ENCODE measurements at places on chromosomes 5 and 9.
A peak's percentile ranks its signal among the peaks of the same experiment; 100 is the strongest.

DNA sequence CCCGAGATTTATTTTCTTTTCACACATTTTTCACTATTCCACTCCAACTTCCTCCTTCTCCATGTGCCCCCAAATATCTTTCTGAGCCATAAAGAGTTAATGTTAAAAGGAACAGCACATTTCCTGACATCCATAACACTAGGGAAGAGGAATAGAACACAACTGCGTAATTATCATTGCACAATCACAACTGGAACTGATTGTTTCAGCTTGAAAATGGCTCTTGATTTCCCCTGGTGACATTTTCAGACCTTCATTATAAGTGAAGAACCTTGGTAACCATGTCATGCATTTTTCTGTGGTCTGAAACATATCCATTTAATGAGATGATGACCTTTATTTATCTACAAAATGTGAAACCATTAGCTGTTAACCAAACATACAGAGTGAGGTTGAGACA is 82.4 kb downstream of the PCSK1 start:
- peak; percentile 55 for DNase-seq

GRCh38 chr9:118473521-118473920 is 769.3 kb downstream of the TLR4 start:
- DNase-seq = no peak

DNA sequence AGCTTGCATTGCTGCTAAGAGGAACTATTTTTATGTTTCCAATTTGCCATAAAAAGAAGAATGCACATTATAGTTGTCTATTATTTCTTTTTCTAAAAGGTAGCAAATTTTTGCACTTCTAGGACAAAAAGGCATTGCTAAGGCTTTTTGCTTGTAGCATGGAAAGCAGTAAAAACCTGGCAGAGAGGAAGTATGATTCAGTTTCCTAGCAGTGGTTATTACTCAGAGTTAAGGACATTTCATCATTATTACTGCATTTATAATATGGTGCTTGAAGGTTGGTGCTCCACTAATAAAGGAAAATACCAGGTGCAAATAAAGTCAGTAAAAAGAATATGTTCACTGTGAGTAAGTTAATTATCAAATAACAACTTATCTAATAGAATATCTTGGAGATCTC is 179.8 kb upstream of the PLPPR1 start:
- DNase-seq = no peak

DNA sequence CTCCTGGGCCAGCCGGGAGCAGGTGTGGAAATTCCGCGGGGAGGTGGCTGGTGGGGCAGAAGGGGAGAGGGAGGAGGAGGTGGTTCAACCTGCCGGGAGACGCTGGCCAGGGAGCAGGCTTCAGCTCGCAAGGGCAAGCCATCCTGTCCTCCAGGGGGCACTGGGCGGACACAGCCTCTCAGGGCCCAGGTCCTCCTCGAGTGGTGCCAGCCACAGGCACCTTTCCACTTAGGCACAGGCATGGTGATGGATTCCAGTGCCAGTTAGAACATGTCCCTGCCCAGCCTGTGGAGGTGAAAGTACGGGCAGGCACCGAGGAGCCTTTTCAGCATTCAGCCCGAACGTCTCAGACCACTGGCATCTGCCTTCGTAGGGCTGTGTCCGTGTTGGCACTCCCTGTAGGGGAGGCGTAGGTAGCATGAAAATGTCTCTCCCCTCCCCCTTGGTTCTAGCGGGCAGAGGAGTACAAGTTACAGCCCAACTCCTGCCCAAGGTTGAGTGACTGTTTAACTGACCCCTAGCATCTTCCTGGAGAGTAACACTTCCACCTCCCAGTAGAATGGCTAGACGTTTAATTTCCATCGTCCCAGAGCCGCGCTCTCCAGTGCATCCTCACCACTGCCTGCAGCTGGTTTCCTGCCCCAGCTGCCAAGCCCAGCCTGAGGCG is 48.9 kb downstream of the DAB2IP start:
- DNase-seq = no peak

DNA sequence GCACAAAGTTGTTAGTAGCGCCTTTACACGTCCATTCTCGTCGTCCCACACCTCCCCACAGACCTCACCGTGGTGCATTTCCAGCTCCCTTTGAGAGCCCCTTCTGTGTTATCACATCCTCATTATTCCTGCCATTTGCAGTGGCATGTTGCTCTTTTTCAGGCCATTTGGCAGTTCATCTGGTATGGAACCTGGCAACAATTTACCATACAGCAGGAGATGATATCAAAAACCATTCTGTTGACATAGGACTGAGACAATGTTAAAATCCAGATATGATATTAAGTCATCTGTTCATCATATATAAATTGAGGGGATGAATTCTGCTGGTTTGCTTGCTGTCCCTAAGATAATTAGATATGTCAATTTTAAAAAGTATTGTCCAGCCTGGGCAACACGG is 83.0 kb downstream of the TMEM174 start:
- DNase-seq = no peak

DNA sequence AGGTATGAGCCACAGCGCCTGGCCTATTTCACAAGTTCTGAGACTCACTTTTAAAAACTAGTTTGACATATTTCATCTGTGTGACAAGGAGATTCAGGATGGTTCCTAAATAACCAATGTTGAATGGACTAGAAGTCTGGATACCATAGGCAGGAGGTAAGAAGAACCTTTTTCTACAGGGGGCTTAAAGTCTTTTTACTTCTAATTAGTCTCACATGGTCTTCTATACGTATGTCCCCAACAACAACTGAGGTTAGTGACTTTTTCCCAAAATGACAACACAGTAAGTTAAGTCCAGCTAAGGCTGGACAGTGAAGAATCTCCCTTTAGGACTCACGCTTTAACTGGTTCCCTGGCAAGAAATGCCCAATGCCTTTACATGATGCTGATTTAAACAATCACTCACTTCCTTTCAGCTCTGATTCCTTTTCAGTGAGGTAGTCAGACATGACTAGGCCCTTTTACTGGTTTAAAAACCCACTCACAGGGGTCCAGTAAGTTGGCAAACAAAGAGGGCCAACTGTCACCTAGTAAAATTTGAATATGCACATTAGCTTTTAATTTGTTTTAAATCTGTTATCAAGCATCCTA is 12.1 kb upstream of the HAUS6 start:
- DNase-seq = no peak

DNA sequence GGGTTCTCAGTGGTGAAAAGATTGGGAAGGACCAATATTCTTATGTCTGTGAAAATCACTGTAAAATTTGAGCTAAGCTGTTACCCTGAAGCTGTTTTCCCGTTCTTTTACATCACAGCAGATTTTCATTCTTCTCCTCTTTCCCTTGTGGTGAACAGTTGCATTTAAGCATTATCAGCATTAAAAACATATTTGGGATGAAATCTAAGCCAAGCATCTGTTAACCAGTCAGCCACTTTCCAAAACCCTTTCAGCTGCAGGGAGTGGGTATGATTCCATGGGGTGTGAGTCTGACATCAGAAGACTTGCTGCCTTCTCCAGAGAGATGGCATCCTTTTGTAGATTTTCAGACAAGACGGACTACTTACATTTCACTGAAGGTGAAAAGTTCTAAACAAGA is 97.2 kb downstream of the TRIO start:
- no peak for DNase-seq

All from skeletal muscle cell (primary cell).